ENCODE measurements at places on chromosomes 13 and 19.

GRCh38 chr13:107373551-107373950 is 805.6 kb upstream of the ARGLU1 start:
- DNase-seq = peak; percentile 65

- peak; percentile 32 for DNase-seq
These were observed 25.4 kb upstream of the GPR12 start for GRCh38 chr13:26785838-26786630.

DNA sequence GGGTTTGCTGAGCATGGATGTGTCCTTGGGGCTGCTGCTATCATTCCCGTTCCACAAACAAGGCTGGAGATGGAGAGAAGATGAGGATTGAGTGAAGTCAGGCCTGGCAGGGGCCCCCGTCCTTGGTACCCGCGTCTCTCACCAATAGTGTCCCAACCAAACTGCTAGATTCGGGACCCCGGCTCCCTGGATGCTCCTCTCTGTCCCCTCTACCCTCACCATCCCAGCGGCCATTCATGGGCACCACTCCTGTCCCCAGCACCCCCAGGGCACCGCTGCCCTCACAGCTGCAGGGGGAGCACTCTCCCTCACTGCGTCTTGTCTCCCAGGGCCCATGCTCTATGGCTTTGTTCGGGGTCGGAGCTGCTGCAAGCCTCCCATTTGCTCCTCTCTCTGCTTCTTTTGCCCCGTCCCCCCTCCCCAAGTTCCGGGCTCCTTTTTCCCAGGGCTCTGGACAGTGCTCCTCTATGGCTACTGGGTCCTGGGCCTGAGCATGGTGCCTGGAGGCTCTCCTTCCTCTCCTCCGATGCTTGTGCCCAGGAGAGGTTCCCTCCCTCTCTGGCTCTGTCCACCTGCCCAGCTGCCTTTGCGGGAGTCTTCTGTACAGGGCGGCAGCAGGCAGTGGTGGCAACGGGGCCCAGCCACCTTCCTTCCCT is 219.5 kb downstream of the TEX29 start:
- DNase-seq = no peak

- no peak for DNase-seq
These were observed 22.3 kb upstream of the STARD13 start for GRCh38 chr13:33307843-33308242.

GRCh38 chr13:65461590-65461989 is 1768.5 kb downstream of the PCDH9 start:
- no peak for DNase-seq
